ENCODE measurements at places on chromosomes 6 and 20. TPM values are rescaled to one million over a fixed set of nuclear protein-coding genes. Genes with fewer than 3 reads are reported as not detected.

The ARFGEF3 gene
- 0.05 TPM for total RNA-seq

DNA sequence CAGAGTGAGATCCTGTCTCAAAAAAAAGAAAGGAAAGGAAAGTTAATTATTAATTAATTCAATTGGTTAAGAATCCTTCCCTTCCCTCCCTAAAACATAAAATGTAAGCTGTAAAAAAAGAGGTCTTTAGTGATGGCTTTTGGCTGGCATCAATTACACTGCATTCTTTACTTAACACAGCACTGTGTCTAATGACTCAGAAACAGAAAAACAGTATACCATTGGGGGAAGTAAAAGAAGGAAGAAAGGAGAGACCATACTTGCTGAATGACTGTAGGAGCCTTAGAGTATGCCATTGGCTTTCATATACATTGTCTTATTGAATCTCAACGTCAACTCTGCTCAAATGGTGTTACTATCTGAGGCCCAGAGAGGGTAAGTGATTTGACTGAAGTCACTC, 18.3 kb upstream of the CITED2 start:
- no peaks in the 10 kb centered on the region for H3K36me3 ChIP-seq
- H3K4me3 ChIP-seq: no peak overlapping the region
- DNase-seq: no peak
- no peaks in the 10 kb centered on the region for H3K4me1 ChIP-seq
- peaks cover 3% of the 10 kb centered on the region for H3K27me3 ChIP-seq

DNA sequence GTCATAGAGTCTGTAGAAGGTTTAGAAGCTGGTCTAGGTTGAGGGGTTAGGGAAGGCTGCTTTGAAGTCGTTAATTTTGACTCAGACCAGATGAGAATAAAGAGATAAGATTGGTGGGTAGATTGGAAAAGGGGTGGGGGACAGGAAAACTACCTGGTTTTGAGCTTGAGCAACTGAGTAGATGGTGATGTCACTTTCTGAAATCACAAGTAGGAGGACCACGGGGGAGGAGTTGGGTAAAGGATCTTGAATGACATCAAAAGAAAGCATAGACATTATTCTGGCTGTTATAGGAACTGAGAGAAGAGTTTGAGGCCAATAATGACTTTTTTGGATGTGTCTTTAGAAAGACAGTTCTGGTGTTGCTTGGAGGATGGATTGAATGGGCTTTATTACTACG, 4.1 kb upstream of the COL9A1 start:
- H3K4me1 ChIP-seq: no peaks in the 10 kb centered on the region
- H3K27me3 ChIP-seq: peaks cover 20% of the 10 kb centered on the region
- H3K4me3 ChIP-seq: no peak overlapping the region
- H3K27ac ChIP-seq: no peak overlapping the region

The PHACTR1 gene
- total RNA-seq: 0.19 TPM

GRCh38 chr6:122770835-122771601, 8.5 kb upstream of the FABP7 start:
- H3K27ac ChIP-seq: no peak overlapping the region
- no peak for DNase-seq
- H3K27me3 ChIP-seq: peaks cover 14% of the 10 kb centered on the region
- H3K36me3 ChIP-seq: no peaks in the 10 kb centered on the region

The C6orf132 gene
- total RNA-seq: not detected

GRCh38 chr6:49110916-49111315, 352.1 kb downstream of the MMUT start:
- H3K27me3 ChIP-seq: no peaks in the 10 kb centered on the region
- no peak overlapping the region for H3K4me3 ChIP-seq
- H3K4me1 ChIP-seq: no peaks in the 10 kb centered on the region
- H3K36me3 ChIP-seq: no peaks in the 10 kb centered on the region
- H3K27ac ChIP-seq: no peak overlapping the region
- DNase-seq: no peak

DNA sequence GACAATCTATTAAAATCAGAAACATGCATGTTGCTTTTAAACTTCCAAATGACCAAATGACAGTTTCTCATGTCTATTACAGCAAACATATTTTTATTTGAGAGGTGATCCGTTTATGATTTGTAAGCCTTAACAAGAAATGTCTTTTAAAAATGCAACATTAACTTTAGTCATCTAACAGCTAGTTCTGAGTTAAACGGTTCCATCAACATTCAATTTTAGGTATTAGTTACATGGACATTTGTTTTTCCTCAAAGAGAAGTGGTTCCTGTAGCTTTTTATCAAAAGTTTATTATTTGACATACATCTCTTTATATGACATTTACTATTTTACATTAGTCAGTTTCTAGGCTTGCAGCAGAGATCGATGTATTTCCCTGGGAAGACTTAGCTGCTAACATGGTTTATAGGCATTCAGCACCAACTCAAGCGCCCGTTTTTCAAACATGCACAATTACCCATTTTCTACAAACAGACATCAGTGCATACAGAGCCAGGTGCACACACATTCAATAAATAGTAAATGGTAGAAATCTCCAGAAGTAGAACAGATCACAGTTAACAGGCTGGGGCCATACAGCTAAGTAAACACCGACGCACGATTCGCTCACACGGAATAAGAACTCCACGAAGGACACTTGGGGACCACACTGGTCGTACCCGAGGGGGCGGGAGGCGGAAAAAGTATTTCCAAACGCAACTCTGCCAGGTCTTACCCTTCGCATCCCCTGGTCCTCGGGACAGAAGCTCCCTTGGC, 882 bp downstream of the CNR1 start:
- peaks cover 12% of the 10 kb centered on the region for H3K4me1 ChIP-seq
- peak overlapping the region; percentile 43 for H3K4me3 ChIP-seq
- H3K36me3 ChIP-seq: no peaks in the 10 kb centered on the region

DNA sequence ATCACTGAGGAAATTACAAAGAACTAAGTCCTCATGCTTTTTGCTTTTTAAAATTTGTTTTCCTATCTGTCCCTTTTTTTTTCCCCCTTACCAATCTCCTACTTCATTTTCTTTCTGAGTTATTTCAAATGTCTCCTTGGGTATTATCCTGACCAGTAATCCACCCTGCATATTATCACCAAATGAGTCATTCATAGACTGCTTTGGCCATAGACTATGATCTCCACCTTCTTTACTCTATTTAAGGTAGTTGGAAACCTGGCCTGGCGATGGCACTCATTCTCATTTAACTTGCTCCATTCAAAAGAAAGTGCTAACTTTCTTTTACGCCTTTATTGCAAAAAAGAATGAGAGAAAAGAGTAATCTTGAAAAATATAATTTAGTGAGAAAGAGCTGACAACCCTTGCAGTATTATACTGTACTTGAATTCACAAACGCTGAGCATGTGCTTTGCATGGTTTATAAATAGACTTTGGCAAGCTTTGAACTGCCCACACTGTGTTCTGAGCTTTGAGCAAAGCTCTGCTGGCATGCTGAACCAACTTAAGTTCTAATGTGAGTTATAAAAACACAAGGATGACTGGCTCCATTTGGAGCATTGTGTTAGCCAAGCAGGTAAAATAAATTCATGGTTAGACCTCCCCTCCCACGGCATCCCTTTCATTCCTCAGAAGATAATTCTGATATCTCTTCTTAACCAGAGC, 198.9 kb downstream of the NKAIN2 start:
- H3K4me1 ChIP-seq: no peaks in the 10 kb centered on the region
- no peaks in the 10 kb centered on the region for H3K36me3 ChIP-seq
- no peaks in the 10 kb centered on the region for H3K27me3 ChIP-seq
- no peak overlapping the region for H3K4me3 ChIP-seq
- DNase-seq: no peak

DNA sequence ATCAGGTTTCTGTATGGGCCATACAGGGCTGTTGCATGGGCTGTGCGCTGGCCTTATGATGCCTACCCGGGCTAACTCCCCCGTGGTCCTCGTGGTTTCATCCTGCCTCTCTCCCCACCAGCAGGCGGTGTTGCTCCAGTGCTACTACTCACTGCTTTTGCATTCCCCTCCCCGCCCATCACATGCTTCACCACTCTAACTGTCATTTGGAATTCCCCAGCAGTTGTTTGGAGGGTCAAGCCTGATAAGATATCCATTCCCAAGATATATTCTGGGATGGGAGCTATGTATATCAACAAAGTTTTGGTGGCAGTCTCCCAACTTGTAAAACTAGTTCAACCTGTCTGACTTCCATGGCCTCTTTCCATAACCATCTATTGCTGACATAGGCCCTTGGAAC, 233.2 kb upstream of the SOX4 start:
- H3K4me1 ChIP-seq: no peaks in the 10 kb centered on the region
- no peak for DNase-seq
- H3K4me3 ChIP-seq: no peak overlapping the region
- no peak overlapping the region for H3K27ac ChIP-seq

DNA sequence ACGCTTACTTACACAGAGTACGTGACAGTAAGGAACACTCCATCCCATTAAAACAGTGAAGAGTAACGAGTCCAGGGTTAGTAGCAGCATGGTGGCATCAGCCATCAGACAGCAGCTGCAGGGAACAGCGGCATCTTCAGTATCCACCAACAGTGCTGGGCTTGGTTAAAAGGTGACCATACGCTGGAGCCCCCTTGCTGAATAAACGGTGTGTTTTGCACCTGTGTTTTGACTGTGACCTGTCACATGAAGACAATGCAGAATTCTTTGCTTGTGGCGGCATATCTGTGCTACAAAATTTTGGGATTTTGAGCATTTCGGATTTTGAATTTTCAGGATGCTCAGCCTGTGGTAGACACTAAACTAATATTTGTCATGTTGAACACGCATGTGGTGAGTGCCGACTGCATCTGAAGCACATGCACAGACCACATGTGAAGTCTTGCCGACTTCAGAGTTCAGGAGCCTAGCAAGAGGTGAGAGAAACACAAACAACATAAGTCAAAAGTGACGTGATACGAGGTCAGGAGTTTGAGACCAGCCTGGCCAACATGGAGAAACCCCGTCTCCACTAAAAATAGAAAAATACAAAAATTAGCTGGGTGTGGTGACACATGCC, 69.3 kb upstream of the FRMD1 start:
- no peak overlapping the region for H3K4me3 ChIP-seq
- no peaks in the 10 kb centered on the region for H3K4me1 ChIP-seq
- H3K27me3 ChIP-seq: peaks cover 8% of the 10 kb centered on the region
- H3K36me3 ChIP-seq: no peaks in the 10 kb centered on the region

GRCh38 chr6:57182017-57182432, 9.9 kb downstream of the BAG2 start:
- peaks cover 9% of the 10 kb centered on the region for H3K4me1 ChIP-seq
- no peak overlapping the region for H3K4me3 ChIP-seq
- H3K27ac ChIP-seq: peak overlapping the region; percentile 37
- peaks cover 33% of the 10 kb centered on the region for H3K36me3 ChIP-seq

GRCh38 chr6:106098383-106099234, 12.5 kb downstream of the PRDM1 start:
- H3K4me3 ChIP-seq: peak overlapping the region; percentile 84
- peak; percentile 77 for DNase-seq
- H3K36me3 ChIP-seq: peaks cover 74% of the 10 kb centered on the region

- H3K27ac ChIP-seq: no peak overlapping the region
- H3K4me1 ChIP-seq: no peaks in the 10 kb centered on the region
- no peaks in the 10 kb centered on the region for H3K27me3 ChIP-seq
- DNase-seq: no peak
- H3K36me3 ChIP-seq: no peaks in the 10 kb centered on the region
Observed at GRCh38 chr6:147662646-147663045, 154.2 kb downstream of the SAMD5 start.

The BANF2 gene
- not detected for total RNA-seq

- H3K27me3 ChIP-seq: peaks cover 4% of the 10 kb centered on the region
- peak overlapping the region; percentile 84 for H3K27ac ChIP-seq
- DNase-seq: peak; percentile 82
- H3K4me1 ChIP-seq: peaks cover 30% of the 10 kb centered on the region
- H3K4me3 ChIP-seq: peak overlapping the region; percentile 76
Observed at GRCh38 chr6:26520850-26521599, 17.1 kb upstream of the HMGN4 start.

DNA sequence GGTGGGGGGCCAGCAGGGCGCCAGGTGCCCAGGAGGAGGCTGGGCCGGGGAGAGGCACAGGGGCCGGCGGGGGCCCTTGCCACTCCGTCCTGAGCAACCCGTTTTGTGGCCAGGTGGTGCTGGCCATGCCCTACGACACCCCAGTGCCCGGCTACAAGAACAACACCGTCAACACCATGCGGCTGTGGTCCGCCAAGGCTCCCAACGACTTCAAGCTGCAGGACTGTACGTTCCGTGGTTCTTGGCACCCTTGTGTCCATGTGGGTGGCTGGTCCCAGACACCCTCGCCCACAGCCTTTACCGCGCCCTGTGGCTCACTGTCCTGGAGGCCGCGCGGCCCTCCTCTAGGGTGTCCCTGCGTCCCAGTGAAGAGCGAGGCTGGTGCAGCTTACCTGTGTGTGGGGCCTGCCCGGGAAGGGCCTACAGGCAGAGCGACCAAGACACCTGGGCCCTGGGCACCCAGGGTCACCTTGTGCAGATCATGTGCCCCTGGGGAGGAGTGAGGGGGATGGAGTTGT, 28.7 kb downstream of the PYGB start:
- no peak overlapping the region for H3K4me3 ChIP-seq
- H3K4me1 ChIP-seq: no peaks in the 10 kb centered on the region
- H3K27ac ChIP-seq: no peak overlapping the region

GRCh38 chr6:168452685-168453377, 11.8 kb downstream of the SMOC2 start:
- H3K4me3 ChIP-seq: no peak overlapping the region
- no peaks in the 10 kb centered on the region for H3K4me1 ChIP-seq
- H3K27me3 ChIP-seq: peaks cover 7% of the 10 kb centered on the region
- H3K36me3 ChIP-seq: no peaks in the 10 kb centered on the region
- DNase-seq: no peak

The ELOVL2 gene
- not detected for total RNA-seq

GRCh38 chr20:32445539-32446273, 87.6 kb downstream of the ASXL1 start:
- H3K27me3 ChIP-seq: no peaks in the 10 kb centered on the region
- H3K4me3 ChIP-seq: no peak overlapping the region
- peaks cover 18% of the 10 kb centered on the region for H3K4me1 ChIP-seq
- DNase-seq: no peak
- peaks cover 24% of the 10 kb centered on the region for H3K36me3 ChIP-seq

- H3K4me3 ChIP-seq: no peak overlapping the region
- H3K27ac ChIP-seq: no peak overlapping the region
- no peaks in the 10 kb centered on the region for H3K36me3 ChIP-seq
- H3K4me1 ChIP-seq: no peaks in the 10 kb centered on the region
Observed at GRCh38 chr6:133697666-133698065, 191.2 kb upstream of the TCF21 start.

- H3K27me3 ChIP-seq: no peaks in the 10 kb centered on the region
- H3K4me1 ChIP-seq: peaks cover 6% of the 10 kb centered on the region
- DNase-seq: no peak
- H3K27ac ChIP-seq: no peak overlapping the region
- H3K4me3 ChIP-seq: no peak overlapping the region
Observed at GRCh38 chr20:25465243-25466135, 58.0 kb downstream of the GINS1 start.

GRCh38 chr6:45657226-45657625, 279.5 kb upstream of the SUPT3H start:
- H3K36me3 ChIP-seq: peaks cover 7% of the 10 kb centered on the region
- H3K27me3 ChIP-seq: peaks cover 7% of the 10 kb centered on the region
- H3K27ac ChIP-seq: no peak overlapping the region
- no peak overlapping the region for H3K4me3 ChIP-seq

The HTR1E gene
- total RNA-seq: not detected

The OVOL2 gene
- total RNA-seq: not detected

The PRELID3B gene
- total RNA-seq: 82.5 TPM

The SAPCD1 gene
- total RNA-seq: 12.0 TPM

Measured in activated CD4-positive, alpha-beta T cell treated with anti-CD3 and anti-CD28 coated beads, Interleukin-2, amount 10 ng/mL, durations not matched to agents 7 days and 5 days (primary cell).